CD8-positive, alpha-beta memory T cell (primary cell): ENCODE measurements at places on chromosomes 5 and 9. TPM values are rescaled to one million over a fixed set of nuclear protein-coding genes. Genes with fewer than 3 reads are reported as not detected.

DNA sequence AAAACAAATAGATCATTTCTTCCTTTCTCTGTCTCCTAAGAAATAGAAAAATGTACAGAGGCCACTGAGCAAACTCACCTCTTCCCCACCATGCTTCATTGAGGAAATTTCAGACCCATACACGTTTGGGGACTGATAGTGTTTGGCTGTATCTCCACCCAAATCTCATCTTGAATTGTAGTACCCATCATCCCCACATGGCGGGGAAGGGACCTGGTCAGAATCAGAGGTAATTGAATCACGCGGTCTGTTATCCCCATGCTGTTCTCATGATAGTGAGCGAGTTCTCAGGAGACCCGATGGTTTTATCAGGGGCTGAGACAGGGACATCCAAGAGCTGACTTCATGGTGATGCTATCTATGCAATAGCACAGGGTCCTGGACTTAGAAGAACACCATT, 1655.8 kb downstream of the MAT2B start:
- no peaks in the 10 kb centered on the region for H3K27me3 ChIP-seq
- no peak overlapping the region for H3K4me3 ChIP-seq
- H3K36me3 ChIP-seq, result no peaks in the 10 kb centered on the region

GRCh38 chr9:136711751-136712689, at the start of gene DIPK1B:
TSS of gene DIPK1B (plus strand) at chr9:136712572. CDS start at chr9:136712666, 94 bp downstream.
- no peaks in the 10 kb centered on the region for H3K36me3 ChIP-seq
- no peak for DNase-seq
- no peaks in the 10 kb centered on the region for H3K27me3 ChIP-seq
- peak within 1 kb of the TSS; percentile 9 for H3K27ac ChIP-seq
- no peak within 1 kb of the TSS for H3K4me3 ChIP-seq

- no peak for DNase-seq
- no peak overlapping the region for H3K27ac ChIP-seq
- H3K4me1 ChIP-seq, result no peaks in the 10 kb centered on the region
- no peak overlapping the region for H3K4me3 ChIP-seq
These were observed 24.9 kb upstream of the SMU1 start for GRCh38 chr9:33101104-33101951.

GRCh38 chr5:94784536-94785505, 166.4 kb downstream of the SLF1 start:
- H3K27ac ChIP-seq, result no peak overlapping the region
- H3K4me1 ChIP-seq, result no peaks in the 10 kb centered on the region
- H3K27me3 ChIP-seq, result no peaks in the 10 kb centered on the region
- no peak for DNase-seq

DNA sequence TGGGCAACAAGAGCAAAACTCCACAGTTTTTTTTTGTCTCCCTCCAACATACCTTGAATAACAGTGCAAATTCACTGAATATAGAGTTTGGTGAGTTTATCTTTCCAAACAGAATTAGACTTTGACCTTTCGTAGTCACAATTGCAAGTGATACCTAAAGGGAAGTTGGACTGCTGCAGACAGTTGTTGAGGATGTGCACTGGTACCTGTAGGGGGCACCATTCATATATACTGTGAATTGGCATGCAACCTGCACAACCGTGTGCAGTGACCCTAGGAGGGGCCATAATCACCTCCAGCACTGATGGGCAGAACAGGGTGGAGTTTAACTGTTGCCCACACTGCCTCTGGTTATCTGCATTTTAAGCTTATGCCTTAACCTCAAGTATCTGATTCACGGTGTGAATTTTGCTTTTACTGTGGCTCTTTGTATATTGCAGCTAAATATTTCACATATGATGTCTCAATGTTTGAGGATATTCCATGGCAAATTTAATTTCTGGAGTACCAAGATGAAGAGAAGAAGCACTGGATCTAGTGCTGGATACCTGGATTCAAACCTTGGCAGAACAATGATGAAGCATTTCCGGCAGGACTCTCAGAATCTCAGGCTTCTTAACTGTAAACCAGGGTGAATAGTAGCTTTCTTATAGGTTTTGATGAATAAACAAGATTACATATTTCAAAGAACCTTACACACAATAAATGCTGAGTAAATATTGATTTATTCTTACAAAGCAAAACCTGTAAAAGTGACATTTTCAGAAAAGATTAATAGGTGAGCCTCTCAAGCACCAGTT, 144.3 kb downstream of the ACTBL2 start:
- H3K27ac ChIP-seq, result no peak overlapping the region
- no peak overlapping the region for H3K4me3 ChIP-seq
- H3K4me1 ChIP-seq, result no peaks in the 10 kb centered on the region
- no peak for DNase-seq
- H3K27me3 ChIP-seq, result no peaks in the 10 kb centered on the region

DNA sequence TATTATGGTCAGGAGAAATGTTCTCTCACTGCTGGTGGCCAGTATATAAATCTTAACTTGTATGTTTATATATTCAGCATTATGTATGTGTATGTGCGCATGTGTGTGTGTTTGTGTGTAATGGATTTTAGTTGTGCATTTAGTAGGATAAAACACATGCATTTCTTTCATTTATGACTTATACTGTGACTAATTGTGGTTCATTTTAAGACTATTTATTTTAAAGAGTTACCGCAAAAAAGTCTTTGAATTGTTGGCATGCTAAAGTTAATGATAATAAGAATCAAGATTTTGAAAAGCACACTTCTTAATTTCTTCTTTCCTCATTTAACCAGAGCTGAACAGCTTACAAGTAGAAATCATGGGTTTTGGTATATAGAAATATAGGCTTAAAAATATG, 60.9 kb downstream of the RAI14 start:
- no peaks in the 10 kb centered on the region for H3K36me3 ChIP-seq
- H3K27ac ChIP-seq, result no peak overlapping the region
- H3K27me3 ChIP-seq, result no peaks in the 10 kb centered on the region
- no peak overlapping the region for H3K4me3 ChIP-seq
- no peaks in the 10 kb centered on the region for H3K4me1 ChIP-seq

DNA sequence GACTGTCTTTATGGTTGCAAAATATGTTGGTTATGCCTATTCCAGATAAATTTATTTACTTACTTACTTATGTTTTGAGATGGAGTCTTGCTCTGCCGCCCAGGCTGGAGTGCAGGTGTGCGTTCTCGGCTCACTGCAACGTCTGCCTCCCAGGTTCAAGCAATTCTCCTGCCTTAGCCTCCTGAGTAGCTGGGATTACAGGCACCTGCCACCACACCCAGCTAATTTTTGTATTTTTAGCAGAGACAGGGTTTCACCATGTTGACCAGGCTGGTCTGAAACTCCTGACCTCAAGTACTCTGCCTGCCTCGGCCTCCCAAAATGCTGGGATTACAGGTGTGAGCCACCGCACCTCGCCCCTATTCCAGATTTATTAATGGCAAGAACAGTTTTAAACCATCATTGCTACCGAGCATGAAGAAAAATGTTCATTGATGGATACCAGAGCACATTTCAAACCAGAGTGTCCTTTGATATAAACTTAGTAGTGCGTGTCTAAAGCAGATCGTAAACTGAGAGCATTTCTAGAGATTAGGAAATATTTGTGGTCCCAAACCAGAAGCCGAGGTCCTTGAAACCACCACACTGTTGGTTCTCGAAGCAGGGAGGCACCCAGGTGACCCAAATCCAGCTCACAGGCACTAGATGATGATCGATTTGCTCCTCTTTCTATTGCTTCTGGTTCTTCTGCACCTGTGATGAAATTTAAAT, 85.2 kb downstream of the GRAMD2B start:
- peak overlapping the region; percentile 27 for H3K4me3 ChIP-seq
- no peaks in the 10 kb centered on the region for H3K36me3 ChIP-seq
- H3K27ac ChIP-seq, result no peak overlapping the region
- DNase-seq, result peak; percentile 26
- peaks cover 26% of the 10 kb centered on the region for H3K4me1 ChIP-seq

DNA sequence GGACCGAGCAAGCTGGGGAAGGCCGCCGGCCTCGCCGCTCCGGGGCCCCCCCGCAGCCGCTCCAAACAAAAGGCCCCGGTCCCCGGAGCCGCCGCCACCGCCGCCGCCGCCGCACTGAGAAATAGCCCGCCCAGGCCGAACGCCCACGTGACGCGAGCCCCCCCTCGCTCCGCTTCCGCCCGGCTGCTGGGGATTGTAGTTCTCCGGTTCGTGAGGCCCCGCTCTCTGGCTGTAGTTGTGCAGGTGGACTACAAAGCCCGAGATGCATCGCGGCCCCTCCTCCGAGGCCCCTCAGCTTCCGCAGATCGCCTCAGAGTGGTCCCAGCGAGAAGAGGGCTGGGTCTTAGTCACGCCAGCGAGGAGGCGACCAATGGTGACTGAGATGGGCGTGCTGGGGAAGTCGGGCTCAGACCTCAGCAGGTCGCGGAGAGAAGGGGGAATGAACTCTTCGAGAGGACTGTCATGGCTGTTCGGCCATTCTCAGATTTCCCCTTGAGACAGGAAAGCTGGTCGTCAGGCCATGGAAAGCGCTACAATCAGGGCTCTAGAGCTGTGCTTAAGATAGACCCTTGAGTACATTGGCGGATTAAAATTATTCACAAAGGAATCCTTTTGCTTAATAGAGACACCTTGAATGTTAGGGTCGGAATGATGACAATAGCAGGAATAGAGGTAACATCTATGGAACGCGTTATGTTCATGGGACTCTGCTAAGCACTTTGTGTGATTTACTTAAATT, 489 bp upstream of the PANK3 start:
- H3K27me3 ChIP-seq, result no peaks in the 10 kb centered on the region
- H3K4me1 ChIP-seq, result peaks cover 14% of the 10 kb centered on the region
- peak overlapping the region; percentile 63 for H3K27ac ChIP-seq
- peak; percentile 97 for DNase-seq
- peak overlapping the region; percentile 56 for H3K4me3 ChIP-seq
- H3K36me3 ChIP-seq, result no peaks in the 10 kb centered on the region

GRCh38 chr5:172123269-172123692, 64.7 kb downstream of the STK10 start:
- H3K27me3 ChIP-seq, result no peaks in the 10 kb centered on the region
- peaks cover 32% of the 10 kb centered on the region for H3K36me3 ChIP-seq
- no peak overlapping the region for H3K27ac ChIP-seq
- DNase-seq, result no peak
- H3K4me1 ChIP-seq, result peaks cover 22% of the 10 kb centered on the region

GRCh38 chr9:5799314-5799713, 33.6 kb downstream of the ERMP1 start:
- no peaks in the 10 kb centered on the region for H3K36me3 ChIP-seq
- no peaks in the 10 kb centered on the region for H3K27me3 ChIP-seq
- no peak overlapping the region for H3K27ac ChIP-seq
- DNase-seq, result no peak

DNA sequence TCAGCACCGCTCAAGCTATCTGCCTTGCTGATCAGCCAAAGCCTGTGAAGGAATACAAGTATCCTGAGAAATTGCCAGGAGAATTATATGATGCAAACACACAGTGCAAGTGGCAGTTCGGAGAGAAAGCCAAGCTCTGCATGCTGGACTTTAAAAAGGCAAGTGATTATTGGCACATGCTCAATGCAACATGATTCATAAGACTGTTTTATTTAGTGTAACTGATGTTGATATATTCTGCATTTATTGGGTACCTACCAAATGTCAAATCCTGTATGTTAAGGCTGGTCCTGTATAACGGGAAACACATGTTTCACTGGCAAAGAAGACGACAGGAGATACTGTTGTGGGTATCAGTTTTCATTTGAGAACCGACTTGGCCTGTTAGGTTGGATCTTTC, 69.0 kb downstream of the ADAMTS16 start:
- no peaks in the 10 kb centered on the region for H3K4me1 ChIP-seq
- no peak for DNase-seq
- no peaks in the 10 kb centered on the region for H3K36me3 ChIP-seq

- H3K27me3 ChIP-seq, result no peaks in the 10 kb centered on the region
- H3K4me1 ChIP-seq, result peaks cover 20% of the 10 kb centered on the region
- DNase-seq, result no peak
These were observed 203.4 kb downstream of the AUH start for GRCh38 chr9:91158286-91158685.

DNA sequence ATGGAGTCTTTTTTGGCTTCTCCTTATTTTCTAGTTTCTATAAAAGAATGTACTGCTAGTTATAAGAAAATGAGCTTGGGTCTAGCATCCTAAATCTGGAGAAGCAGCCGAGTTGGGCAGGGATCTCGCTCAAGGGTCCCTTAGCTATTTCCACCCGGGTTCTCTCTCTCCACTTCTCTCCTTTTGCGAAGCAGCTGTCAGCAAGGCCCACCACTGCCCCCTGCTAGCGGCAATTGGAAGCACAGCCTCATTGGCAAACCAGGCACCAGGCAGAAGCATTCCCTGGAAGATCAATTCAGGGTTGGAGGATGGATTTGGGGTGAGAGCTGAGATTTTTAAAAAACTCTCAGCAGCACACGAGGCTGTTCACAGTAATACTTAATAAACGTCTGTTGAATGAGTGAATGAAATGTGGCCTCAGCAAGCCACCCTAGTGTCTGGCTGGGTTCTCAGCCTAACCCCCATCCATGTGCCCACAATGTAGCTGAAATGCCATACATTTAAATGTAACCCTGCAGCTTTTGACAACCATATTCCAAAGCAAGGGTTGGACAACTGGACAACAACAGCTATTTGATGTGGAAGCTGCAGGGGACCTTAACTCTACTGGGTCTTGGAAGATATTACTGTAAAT, 34.6 kb upstream of the TNIP1 start:
- H3K27ac ChIP-seq, result no peak overlapping the region
- no peaks in the 10 kb centered on the region for H3K27me3 ChIP-seq
- H3K36me3 ChIP-seq, result peaks cover 67% of the 10 kb centered on the region
- peaks cover 4% of the 10 kb centered on the region for H3K4me1 ChIP-seq

DNA sequence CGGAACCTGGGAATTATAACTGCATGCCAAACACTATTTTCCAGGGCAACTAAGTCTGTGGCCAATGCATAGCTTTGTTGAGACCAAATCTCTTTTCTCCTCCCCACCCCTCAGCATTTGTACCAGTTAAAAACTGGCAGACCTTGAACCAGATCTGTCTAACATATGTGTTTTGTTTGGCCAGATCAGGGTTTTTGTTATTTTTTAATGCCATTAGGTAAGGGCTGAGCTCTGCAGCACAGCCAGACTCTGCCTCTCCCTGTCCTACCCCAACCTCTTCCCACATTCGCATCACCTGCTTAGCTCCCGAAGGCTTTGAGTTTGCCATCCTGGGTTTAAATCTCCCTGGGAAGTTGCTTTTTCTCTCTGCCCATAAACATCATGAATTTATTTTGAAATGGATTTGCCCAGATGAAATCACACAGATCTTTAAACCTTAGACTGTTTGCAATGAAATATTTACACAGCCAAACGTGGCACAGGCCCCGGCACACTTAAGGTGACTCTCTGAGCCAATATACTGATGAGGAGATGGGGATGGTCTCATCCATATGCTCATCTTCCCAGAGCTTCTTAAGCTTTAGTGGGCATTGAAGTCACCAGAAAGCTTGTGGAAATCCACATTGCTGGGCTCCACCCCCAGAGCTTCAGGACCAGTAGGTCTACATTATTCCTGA, 54.0 kb upstream of the ALDH1B1 start:
- H3K4me3 ChIP-seq, result no peak overlapping the region
- no peaks in the 10 kb centered on the region for H3K27me3 ChIP-seq

The WWC1 gene
- polyA plus RNA-seq, result 0.52 TPM

The PCDHGA7 gene
- not detected for polyA plus RNA-seq
